PC-9 (cell line): ENCODE measurements at places on chromosomes 3 and 15. TPM values are rescaled to one million over a fixed set of nuclear protein-coding genes. Genes with fewer than 3 reads are reported as not detected.

DNA sequence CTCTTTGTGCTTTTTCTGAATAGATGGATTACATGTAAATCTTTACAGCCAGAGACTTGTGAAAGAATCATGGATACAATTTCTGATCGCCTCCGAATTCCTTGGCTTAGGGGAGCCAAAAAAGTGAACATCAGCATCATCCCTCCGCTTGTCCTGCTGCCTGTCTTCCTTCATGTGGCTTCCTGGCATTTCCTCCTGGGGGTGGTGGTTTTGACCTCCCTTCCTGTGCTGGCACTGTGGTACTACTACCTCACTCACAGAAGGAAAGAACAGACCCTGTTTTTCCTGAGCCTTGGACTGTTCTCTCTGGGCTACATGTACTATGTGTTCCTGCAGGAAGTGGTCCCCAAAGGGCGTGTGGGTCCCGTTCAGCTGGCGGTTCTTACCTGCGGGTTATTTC is 5.9 kb downstream of the ZDHHC23 start:
- H3K4me1 ChIP-seq: no peaks in the 10 kb centered on the region; the same call in 1 of the 2 replicates
- no peak overlapping the region for H3K27ac ChIP-seq
- no peaks in the 10 kb centered on the region for H3K27me3 ChIP-seq

CLSTN2 gene
- total RNA-seq: not detected in 2 replicates

GRCh38 chr3:123523023-123523412 is 61.8 kb downstream of the HACD2 start:
- H3K4me3 ChIP-seq: no peak overlapping the region
- no peak overlapping the region for H3K27ac ChIP-seq
- H3K27me3 ChIP-seq: no peaks in the 10 kb centered on the region
- no peaks in the 10 kb centered on the region for H3K4me1 ChIP-seq

GRCh38 chr15:29539736-29540135 is 270.1 kb upstream of the NSMCE3 start:
- no peak for DNase-seq
- H3K4me3 ChIP-seq: no peak overlapping the region
- no peaks in the 10 kb centered on the region for H3K4me1 ChIP-seq

GRCh38 chr3:155919728-155920127 is 49.3 kb downstream of the GMPS start:
- no peak for DNase-seq
- no peaks in the 10 kb centered on the region for H3K4me1 ChIP-seq
- H3K36me3 ChIP-seq: peaks cover 69% of the 10 kb centered on the region
- no peak overlapping the region for H3K27ac ChIP-seq
- no peak overlapping the region for H3K4me3 ChIP-seq

TMF1 gene
- 34.5 and 35.5 TPM in 2 replicates for total RNA-seq
